Brain (organoid and tissue), 16 donors: ENCODE measurements at places on chromosomes 4 and X. TPM values are rescaled to one million over a fixed set of nuclear protein-coding genes. Genes with fewer than 3 reads are reported as not detected.
A peak's percentile ranks its signal among the peaks of the same experiment; 100 is the strongest.

- no peak for DNase-seq
Measured at GRCh38 chrX:34382416-34382815, 250.3 kb upstream of the FAM47A start.

- DNase-seq: no peak
Measured at GRCh38 chrX:74788545-74789086, 136.6 kb downstream of the NEXMIF start.

GRCh38 chrX:11781734-11782370, 23.8 kb downstream of the MSL3 start:
- no peak for DNase-seq

GRCh38 chr4:164890691-164891090, 13.7 kb downstream of the APELA start:
- no peak for DNase-seq

DNA sequence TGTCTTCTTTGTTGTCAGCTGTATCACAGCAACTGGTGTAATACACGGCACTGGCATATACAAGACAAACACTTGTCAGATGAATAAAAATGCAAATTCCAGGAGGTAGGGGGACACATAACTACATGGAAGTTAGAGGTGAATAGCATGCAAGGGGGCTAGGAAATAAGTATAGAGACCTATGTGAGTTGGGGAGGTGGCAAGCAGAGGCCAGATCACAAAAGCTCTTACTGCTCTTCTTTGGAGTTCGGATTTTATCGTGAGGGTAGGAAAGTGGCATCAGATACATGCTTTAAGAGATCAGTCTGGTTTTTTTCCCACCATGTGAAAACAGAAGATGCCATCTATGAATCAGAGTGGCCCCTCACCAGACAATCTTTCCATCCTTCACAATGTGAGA, 2.8 kb upstream of the SRP72 start:
- no peak for DNase-seq

- DNase-seq: no peak
Measured at GRCh38 chr4:17492058-17492741, 19.7 kb downstream of the QDPR start.

Gene SSX2B
- polyA plus RNA-seq: not detected

DNA sequence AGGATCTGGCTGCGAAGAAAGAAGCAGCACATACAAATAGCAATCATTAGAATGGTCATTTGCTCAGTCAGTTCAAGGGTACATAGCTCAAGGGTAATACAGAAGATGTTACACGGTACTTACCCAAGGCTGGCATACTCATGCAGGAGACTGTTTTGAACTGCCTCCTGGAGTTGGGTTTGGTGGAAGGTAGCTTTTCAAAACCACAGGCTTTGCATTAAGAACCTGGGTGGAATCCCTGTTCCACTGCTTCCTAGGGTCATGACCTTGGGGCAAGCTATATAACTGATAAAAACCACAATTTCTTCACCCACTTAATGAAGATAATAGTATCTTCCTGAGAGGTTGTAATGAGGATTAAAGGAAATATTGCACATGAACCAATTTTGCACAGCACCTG, 36.5 kb downstream of the TBC1D9 start:
- no peak for DNase-seq

Gene ALAS2
- 0.90 TPM for polyA plus RNA-seq

DNA sequence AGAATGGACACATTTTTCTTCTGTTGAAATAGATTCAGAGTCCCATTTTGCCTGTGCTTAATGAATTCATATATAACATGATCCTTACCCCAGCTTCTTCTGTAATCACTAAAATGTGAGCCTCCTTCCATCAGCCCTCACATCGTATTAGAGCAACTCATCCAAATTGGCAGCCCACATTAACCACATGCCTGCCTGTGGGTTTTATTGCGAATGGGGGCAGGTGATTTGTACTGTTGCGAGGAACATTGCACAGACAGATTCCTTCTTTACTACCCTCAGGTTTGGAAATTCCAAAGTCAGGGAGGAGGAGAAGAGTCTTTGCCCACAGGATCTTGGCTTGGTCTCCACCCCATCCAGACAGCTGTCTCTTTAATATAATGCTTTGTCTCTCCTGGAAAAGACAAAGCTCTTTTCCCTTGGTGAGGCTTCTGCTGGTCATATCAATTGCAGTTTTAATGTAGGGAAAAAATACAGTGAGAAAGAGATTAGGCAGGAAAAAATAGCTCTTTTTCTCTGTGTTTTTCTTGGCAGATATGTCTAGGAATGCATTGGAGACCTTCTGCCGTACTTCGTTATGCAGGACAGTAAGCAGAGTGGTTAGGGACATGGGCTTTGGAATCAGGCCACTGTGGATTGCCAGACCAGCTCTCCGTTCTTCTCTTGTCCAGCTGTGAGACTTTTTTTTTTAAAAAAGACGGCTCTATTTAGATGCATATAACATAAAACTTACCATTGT, 371.2 kb downstream of the AFF2 start:
- DNase-seq: no peak

DNA sequence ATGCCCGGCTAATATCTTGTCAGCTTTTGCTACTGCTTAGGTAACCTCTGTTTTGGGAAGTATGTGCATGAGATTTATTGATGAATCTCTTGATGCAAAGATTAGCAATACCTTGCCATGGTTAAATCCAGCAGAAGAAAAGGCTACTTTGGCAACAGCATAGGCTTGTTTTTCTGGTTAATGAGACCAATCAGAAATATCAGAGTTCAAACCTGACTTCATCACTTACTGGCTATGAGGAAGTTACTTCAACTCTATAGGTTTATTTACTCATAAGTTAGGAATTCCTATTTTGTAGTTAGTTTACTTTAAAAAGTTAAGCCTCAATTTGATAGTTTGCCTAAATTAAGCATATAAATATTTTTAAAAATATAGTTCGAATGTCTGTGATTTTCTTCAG, 93.1 kb downstream of the PDLIM5 start:
- DNase-seq: no peak

Gene AASDH
- 2.4 TPM for polyA plus RNA-seq

- DNase-seq: no peak
Measured at GRCh38 chr4:11152684-11153083, 276.0 kb downstream of the HS3ST1 start.

Gene PUDP
- polyA plus RNA-seq: 7.6 TPM

Gene SSX4
- polyA plus RNA-seq: not detected

- no peak for DNase-seq
Measured at GRCh38 chr4:112664611-112665010, 27.7 kb downstream of the LARP7 start.

Gene TLL1
- 0.29 TPM for polyA plus RNA-seq

Gene BST1
- 1.7 TPM for polyA plus RNA-seq

DNA sequence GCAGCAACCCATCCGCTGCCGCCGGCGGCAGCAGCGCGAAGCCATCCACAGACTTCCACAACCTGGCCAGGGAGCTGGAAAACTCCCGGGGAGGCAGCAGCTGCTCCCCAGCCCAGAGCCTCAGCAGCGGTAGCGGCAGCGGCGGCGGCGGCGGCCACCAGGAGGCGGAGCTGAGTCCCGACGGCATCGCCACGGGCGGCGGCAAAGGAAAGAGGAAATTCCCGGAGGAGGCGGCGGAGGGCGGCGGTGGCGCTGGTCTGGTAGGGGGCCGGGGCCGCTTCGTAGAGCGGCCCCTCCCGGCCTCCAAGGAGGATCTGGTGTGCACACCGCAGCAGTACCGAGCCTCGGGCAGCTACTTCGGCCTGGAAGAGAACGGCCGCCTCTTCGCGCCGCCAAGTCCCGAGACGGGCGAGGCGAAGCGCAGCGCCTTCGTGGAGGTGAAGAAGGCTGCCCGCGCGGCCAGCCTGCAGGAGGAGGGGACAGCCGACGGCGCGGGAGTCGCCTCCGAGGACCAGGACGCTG, 4.9 kb downstream of the PRDM8 start:
- DNase-seq: peak; percentile 74

DNA sequence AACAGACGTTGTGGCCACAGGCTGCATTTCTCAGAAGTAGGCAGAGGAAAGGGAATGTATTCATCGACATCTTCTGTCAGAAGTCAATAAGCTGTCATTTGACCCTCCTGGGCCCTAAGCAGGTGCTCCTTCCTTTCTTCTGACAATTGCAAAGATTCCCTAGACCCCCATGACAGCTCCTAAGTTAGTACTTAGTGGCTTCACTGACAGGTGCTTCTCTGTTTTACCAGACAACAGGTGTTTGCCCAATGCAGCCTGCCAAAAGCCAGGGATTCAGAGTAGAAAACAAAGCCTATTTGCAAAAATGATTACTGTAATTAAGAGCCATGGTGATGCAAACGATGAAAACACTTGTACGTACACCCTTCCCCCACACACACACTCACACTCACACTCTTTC, 7.5 kb upstream of the FGF5 start:
- no peak for DNase-seq

Gene CCNB3
- polyA plus RNA-seq: 0.24 TPM

DNA sequence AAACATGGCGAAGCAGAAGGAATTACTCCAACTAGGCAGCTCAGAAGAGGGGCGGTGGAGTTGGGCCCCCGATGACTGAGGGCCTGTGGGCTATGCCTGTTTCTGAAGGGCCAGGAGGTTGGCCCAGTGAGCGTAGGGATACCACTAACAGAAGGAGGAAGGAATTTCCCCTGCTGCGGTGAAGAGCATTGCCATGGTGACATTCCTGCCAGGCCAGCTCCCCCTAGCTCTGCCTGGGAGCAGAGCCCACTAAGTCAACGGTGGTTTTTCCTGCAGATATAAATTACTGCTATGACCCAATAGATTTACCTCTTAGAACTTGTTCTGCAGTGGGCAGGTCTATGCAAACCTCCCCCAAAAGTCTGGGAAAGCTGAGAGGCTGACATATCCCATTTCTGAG, 28.9 kb upstream of the HMX1 start:
- no peak for DNase-seq

DNA sequence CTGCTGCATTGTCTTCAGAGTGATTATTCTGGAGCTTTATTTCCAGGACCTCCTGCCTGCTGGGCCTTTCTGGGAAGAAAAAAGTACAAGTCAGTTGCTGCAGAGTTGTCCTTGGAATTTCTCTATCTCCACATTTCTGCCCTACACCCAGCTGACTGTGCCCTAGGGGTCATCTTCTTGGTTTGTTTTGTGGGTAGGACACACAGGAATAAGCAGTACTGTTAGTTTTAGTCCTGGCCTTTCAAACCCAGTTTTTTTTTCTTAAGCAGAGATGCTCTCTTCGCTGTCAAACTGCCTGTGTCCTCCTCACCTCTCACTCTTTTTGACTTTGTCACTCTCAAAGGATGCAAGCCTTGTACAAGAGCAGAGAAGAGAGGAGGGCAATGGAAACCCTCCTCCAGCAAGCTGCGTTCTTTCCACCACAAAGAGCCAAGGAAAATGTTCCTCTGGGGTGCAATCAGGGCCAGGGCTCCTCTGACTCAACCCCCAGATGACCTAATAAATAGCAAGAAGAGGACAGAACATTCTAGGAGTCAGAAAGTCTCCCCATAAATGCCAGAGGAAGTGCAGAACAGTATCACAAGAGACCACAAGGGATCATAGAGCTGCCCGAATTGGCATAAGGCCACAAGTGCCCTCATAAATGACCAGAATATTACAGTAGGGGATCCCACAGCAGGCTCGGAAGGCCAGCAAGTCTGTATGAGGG, 186.2 kb downstream of the RCHY1 start:
- no peak for DNase-seq

Gene JADE3
- polyA plus RNA-seq: 14.1 TPM

Gene ADH1C
- polyA plus RNA-seq: not detected
